ENCODE measurements at places on chromosomes 5 and 9. TPM values are rescaled to one million over a fixed set of nuclear protein-coding genes. Genes with fewer than 3 reads are reported as not detected.

The CER1 gene
- not detected for total RNA-seq

- H3K4me3 ChIP-seq: no peak overlapping the region
- no peaks in the 10 kb centered on the region for H3K4me1 ChIP-seq
- no peak for DNase-seq
- H3K27me3 ChIP-seq: no peaks in the 10 kb centered on the region
- H3K27ac ChIP-seq: no peak overlapping the region
These were observed 308.8 kb downstream of the PJA2 start for GRCh38 chr5:109100971-109101370.

GRCh38 chr9:136740971-136741882 lies 1.5 kb downstream of the LCN10 start:
- no peaks in the 10 kb centered on the region for H3K36me3 ChIP-seq
- no peak overlapping the region for H3K27ac ChIP-seq
- no peak for DNase-seq
- H3K4me3 ChIP-seq: no peak overlapping the region
- H3K4me1 ChIP-seq: peaks cover 15% of the 10 kb centered on the region
- H3K27me3 ChIP-seq: peaks cover 53% of the 10 kb centered on the region

DNA sequence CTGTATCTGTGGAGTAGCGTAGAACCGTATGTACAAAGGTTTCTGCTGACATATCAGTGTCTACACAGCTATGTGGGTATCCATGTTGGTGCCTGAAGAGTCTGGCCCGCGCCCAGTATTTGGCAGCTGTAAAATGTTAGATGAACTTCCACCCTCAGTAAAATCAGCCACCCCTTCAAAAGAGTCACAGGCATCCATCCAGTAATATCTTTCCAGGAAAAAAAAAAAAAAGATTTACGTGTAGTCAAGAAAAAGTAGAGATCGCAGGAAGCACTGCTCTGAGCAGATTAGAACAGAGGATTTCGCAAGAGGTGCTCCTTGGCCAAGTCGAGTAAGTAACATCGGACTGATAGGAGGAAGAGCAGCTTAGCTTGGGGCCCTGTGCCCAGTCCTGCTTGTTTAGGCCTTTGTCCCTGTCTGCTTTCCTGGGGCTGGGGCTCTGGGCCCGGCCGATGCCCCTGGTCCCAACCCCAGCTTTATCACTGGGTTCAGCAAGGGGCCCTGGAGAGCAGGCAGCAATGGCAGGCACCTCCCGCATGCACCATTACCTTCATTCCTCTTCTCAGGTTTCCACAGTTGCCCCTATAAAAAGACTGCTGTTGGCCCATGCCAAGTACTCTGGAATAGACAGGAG lies 21.2 kb downstream of the DAPK1 start:
- peak overlapping the region; percentile 24 for H3K27ac ChIP-seq
- DNase-seq: peak; percentile 90
- no peak overlapping the region for H3K4me3 ChIP-seq
- no peaks in the 10 kb centered on the region for H3K36me3 ChIP-seq

DNA sequence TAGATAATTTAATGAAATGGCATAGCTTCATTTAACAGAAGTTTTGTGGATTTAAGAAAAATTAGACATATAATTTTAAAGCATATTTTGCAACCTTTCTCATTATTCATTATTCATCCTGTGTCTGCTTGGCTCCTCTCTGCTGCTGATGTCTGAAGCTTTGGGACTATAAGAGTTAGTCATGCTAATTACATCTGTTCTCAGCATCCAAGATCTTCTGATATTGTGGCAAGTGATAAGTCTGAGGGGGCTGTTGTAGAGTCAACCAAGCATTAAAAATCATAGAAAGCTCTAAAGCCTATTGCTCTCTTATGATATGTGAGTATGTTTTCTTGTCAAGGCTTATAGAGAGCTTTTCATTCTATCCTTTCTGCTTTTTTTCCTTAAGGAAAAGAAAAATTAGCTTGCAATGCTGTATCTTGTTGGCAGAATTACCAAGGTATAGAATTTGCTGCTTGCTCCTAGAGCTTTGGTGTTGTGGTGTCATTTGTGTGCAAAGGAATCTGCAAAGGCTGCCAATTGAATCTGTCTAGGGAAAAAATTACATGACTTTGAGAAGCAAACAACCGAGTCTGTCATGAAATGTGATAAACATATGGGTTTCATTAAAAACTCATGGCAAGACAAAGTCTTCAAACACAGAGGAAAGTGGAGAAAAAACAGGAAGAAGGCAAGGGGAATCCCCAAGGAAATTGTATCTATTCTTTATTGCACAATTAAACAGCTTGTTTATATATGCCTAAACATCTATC lies 156.1 kb upstream of the DAB2 start:
- no peak for DNase-seq
- H3K27ac ChIP-seq: no peak overlapping the region
- no peak overlapping the region for H3K4me3 ChIP-seq
- no peaks in the 10 kb centered on the region for H3K27me3 ChIP-seq
- no peaks in the 10 kb centered on the region for H3K36me3 ChIP-seq

The SLCO6A1 gene
- total RNA-seq: not detected

The PCDHA6 gene
- total RNA-seq: 0.76 TPM

The C6 gene
- total RNA-seq: 0.79 TPM

DNA sequence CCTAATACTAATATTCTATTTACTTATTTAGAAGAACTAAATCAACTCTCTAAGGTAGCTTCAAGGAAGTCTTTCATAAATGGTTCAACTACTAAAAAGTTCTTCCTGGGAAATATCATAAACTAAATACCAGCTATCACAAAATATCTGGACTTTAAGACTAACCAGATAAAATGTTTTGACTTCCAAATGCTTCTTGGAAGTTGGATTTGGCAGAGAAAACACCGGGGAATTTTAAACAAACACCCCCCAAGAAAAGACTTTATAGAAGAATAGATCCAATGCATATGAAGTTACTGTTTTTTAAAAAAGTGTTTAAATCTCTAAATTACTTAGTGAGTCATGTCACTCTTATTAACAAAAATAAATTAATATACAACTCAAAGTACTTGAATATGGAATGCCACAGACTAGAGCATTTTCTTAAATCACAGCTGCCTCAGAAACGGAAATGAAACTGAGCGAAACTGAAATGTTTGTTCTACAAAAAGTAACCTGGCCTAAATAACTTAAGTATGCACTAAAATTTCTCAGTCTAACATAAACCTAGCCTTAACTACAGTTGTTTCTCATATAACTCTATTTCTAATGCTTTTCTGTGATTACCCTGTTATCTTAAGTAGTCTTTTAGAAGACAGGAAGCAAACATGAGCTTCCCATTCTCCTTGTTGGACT lies 6.8 kb downstream of the ABCA1 start:
- DNase-seq: no peak
- H3K36me3 ChIP-seq: no peaks in the 10 kb centered on the region
- H3K27me3 ChIP-seq: no peaks in the 10 kb centered on the region
- peak overlapping the region; percentile 54 for H3K27ac ChIP-seq
- peaks cover 62% of the 10 kb centered on the region for H3K4me1 ChIP-seq

The UBLCP1 gene
- 32.5 TPM for total RNA-seq

DNA sequence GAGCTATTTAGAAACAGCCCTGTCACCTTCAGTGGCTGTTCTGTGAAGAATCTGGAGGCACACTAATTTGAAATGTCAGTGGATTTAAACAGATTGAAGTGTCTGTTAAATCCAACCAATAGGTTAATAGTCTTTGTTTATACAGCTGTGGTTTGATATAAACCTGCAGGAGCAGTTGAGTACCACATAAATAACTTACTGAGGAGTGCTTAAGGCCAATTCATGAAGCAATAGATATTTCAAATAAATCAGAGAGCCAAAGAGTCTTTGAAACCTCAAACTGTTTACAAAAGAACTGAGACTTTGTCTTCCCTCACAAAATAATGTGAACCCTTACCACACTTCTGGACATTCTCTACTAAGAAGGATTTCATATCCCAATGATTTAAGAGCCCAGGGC lies 111.9 kb downstream of the FEM1C start:
- no peak overlapping the region for H3K27ac ChIP-seq
- DNase-seq: no peak
- no peaks in the 10 kb centered on the region for H3K4me1 ChIP-seq
- no peak overlapping the region for H3K4me3 ChIP-seq

- H3K4me1 ChIP-seq: no peaks in the 10 kb centered on the region
- peaks cover 84% of the 10 kb centered on the region for H3K36me3 ChIP-seq
- H3K4me3 ChIP-seq: no peak overlapping the region
- no peak for DNase-seq
- H3K27me3 ChIP-seq: no peaks in the 10 kb centered on the region
- H3K27ac ChIP-seq: no peak overlapping the region
These were observed 44.1 kb upstream of the SMU1 start for GRCh38 chr9:33120620-33121019.

- DNase-seq: peak; percentile 53
- no peak overlapping the region for H3K4me3 ChIP-seq
- peaks cover 7% of the 10 kb centered on the region for H3K4me1 ChIP-seq
- H3K27ac ChIP-seq: no peak overlapping the region
- no peaks in the 10 kb centered on the region for H3K27me3 ChIP-seq
- no peaks in the 10 kb centered on the region for H3K36me3 ChIP-seq
These were observed 12.3 kb upstream of the KCNIP1 start for GRCh38 chr5:170491479-170491878.

GRCh38 chr5:590346-590745 lies 21.8 kb upstream of the CEP72 start:
- no peak for DNase-seq
- H3K4me3 ChIP-seq: no peak overlapping the region
- no peak overlapping the region for H3K27ac ChIP-seq
- H3K4me1 ChIP-seq: no peaks in the 10 kb centered on the region

GRCh38 chr9:123749580-123750202 lies 180.2 kb downstream of the DENND1A start:
- no peak overlapping the region for H3K27ac ChIP-seq
- peaks cover 9% of the 10 kb centered on the region for H3K4me1 ChIP-seq
- no peaks in the 10 kb centered on the region for H3K27me3 ChIP-seq
- no peaks in the 10 kb centered on the region for H3K36me3 ChIP-seq

DNA sequence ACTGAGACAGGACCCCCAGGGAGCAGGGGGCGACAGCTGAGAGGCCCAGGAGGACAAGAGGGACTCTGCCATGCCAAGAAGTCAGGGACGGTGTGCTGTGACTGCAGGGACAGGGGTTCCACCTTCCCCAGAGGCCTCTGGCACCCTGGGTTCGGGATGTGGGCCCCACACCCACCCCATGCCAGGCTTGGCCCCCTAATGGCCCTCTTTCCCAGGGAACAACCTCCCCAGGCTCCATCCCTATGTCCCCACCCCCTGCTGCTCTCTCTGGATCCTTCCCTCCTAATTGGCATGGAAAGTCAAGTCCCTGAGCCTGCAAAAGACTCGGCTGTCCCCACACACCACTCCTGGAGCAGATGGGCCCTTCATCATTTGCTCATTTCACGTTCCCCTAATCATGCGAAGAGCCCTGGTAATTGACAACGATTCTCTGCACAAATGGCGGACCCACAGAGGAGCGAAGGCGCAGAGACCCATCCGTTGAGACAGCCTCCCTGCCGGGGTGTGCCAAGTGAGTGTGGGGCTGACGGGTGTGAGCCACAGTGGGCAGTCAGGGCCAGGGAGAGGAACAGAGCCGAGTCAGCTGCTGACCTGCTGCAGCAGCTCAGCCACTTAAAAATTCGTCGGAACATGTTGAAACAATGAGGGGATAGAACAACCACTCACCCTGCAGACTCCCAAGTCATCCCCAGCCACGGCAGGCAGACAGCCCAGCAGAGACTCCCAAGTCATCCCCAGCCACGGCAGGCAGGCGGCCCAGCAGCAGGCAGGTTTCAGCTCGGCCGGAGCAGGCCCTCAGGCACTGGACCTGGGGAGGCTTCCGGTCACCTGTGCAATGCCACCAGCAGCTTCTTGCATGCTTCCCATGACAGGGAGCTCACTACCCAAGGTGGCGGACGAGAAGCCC lies 109.0 kb downstream of the VAV2 start:
- DNase-seq: no peak
- H3K36me3 ChIP-seq: no peaks in the 10 kb centered on the region
- H3K27me3 ChIP-seq: no peaks in the 10 kb centered on the region
- no peak overlapping the region for H3K4me3 ChIP-seq
- H3K4me1 ChIP-seq: no peaks in the 10 kb centered on the region

DNA sequence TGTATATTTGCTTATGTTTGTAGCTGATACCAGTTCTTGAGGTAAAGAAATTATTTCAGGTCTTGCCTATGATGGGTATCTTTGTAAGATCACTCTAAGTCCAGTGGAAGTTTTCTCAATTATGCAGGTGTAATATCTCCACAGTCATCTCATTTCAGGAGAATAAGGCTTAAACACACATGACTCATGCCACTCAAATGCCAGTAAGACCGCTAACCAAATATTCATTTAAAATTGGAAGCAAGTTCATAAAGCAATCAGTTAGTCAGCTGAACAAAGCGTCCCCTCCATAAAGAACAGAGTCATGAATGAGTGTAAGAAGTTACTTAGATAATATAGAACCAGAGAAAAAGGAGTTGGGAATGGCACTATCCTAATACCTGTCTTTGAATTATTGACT lies 248.7 kb downstream of the LURAP1L start:
- H3K27ac ChIP-seq: no peak overlapping the region
- no peak overlapping the region for H3K4me3 ChIP-seq
- H3K27me3 ChIP-seq: no peaks in the 10 kb centered on the region
- no peak for DNase-seq
- no peaks in the 10 kb centered on the region for H3K36me3 ChIP-seq
- H3K4me1 ChIP-seq: no peaks in the 10 kb centered on the region

DNA sequence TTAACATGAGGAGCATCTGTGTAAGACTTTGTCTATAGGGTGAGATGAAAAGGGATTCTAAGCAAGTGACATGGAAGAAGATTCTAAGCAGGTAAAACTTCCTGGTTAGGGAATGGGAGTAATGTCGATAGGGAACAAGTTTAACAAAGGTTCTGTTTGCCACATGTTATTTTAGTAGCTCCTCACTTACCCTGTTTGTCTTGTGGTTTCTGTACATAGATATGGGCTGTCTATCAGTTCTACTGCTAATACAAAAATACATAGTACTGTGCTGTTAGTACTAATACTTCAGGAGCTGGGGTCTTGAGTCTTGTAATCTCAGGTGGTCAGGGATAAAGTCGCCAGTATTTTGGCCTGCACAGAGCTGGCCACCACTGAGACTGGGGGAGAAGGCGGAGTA lies 32.9 kb downstream of the RAB24 start:
- no peak for DNase-seq
- H3K27me3 ChIP-seq: no peaks in the 10 kb centered on the region
- H3K4me1 ChIP-seq: no peaks in the 10 kb centered on the region
- no peaks in the 10 kb centered on the region for H3K36me3 ChIP-seq
- no peak overlapping the region for H3K27ac ChIP-seq
- H3K4me3 ChIP-seq: no peak overlapping the region

GRCh38 chr5:151571270-151572173 lies 19.6 kb downstream of the FAT2 start:
- DNase-seq: no peak
- H3K27ac ChIP-seq: no peak overlapping the region
- no peak overlapping the region for H3K4me3 ChIP-seq
- H3K27me3 ChIP-seq: no peaks in the 10 kb centered on the region
- no peaks in the 10 kb centered on the region for H3K36me3 ChIP-seq

- H3K27me3 ChIP-seq: no peaks in the 10 kb centered on the region
- H3K4me1 ChIP-seq: no peaks in the 10 kb centered on the region
- no peak overlapping the region for H3K4me3 ChIP-seq
- H3K27ac ChIP-seq: no peak overlapping the region
- H3K36me3 ChIP-seq: no peaks in the 10 kb centered on the region
These were observed 255.5 kb downstream of the MAN2A1 start for GRCh38 chr5:109945097-109945678.

GRCh38 chr5:110072651-110073050 lies 382.9 kb downstream of the MAN2A1 start:
- H3K4me1 ChIP-seq: no peaks in the 10 kb centered on the region
- H3K4me3 ChIP-seq: no peak overlapping the region
- H3K36me3 ChIP-seq: no peaks in the 10 kb centered on the region

The GFI1B gene
- total RNA-seq: 0.90 TPM

GRCh38 chr5:63573380-63573779 lies 388.9 kb downstream of the HTR1A start:
- H3K36me3 ChIP-seq: no peaks in the 10 kb centered on the region
- H3K4me1 ChIP-seq: no peaks in the 10 kb centered on the region
- DNase-seq: no peak
- H3K27me3 ChIP-seq: no peaks in the 10 kb centered on the region

Measured in left lung (tissue), 14 donors.